Stimulated activated CD4-positive, alpha-beta T cell treated with anti-CD3 and anti-CD28 coated beads, Interleukin-4, amount 100 ng/mL, for 24 hours (primary cell): ENCODE measurements at places on chromosomes 5 and 9.

DNA sequence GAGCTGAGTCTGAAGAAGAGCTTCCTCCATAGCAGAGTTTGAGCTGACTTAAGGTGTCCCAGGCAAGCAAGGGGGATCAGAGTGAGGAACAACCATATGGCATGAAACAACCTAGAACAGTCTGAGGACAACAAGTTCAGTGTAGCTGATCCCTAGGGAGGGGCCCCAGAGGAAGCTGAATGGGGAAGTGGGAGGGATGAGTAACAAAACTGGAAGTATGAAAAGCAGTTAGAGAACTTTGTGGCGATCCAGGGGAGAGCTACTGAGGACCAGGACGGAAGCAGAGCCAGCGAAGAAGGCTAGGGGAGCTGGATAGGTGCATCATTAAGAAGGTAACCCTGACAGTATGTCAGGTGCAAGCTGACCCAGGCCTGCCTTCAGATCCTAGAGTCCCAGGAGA is 580.8 kb downstream of the BNC2 start:
- no peak for DNase-seq

DNA sequence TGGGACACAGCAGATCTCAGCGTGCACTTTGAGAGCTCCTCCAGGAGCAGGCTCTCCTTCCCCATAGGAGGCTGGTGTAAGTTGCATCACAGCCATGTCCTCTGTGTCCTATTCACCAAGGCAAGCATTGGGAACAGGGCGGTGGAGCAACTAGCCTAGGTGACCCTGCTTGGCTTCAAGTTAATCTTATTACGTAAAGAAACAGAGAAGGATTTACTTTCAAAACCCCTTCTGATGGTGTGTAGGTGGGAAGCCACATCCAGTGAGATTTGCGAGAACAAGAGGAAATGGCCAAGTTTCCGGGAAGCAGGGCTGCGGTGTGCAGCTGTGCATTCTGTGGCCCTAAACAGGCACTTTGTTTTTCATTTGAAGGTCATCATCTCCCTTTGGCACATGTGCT is 80.2 kb downstream of the TRIO start:
- no peak for DNase-seq

DNA sequence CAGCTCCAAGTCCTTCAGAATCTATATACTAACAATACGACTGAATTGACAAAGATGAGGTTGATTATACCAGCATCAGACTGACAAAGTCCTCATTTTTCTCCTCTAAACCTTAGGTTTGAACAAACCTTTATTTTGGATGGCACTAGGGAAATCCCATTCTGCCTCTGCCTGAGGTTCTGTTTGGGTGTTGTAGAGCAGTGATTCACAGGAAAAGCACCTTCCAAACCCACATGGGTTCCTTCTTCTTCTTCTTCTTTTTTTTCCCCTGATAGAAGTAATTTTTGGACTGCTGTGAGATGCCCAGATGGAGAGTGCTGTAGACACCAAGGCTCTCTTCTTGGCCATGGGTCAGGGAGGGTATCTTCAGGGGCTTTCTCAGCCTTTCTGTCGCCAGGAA is 164.9 kb upstream of the PAPPA start:
- DNase-seq: no peak

DNA sequence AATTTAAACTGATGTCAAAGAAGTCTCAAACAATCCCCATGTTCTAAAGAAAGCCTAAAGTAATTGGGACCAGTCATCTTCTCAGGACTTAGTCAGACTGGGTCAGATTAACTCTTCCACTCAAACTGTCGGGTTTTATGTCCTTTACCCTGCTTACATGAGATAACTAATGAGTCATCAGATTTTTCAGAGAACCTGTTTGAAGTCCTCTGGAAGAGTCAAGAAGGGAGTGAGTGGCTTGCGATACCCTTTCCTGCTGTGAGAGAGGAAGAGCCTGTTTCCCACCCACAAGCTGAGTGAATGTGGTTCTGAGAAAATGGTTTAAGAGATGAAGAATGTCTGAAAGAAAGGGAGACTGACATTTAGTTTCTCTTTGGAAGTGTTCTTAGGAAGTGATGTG is 1866.7 kb upstream of the C9orf72 start:
- no peak for DNase-seq

DNA sequence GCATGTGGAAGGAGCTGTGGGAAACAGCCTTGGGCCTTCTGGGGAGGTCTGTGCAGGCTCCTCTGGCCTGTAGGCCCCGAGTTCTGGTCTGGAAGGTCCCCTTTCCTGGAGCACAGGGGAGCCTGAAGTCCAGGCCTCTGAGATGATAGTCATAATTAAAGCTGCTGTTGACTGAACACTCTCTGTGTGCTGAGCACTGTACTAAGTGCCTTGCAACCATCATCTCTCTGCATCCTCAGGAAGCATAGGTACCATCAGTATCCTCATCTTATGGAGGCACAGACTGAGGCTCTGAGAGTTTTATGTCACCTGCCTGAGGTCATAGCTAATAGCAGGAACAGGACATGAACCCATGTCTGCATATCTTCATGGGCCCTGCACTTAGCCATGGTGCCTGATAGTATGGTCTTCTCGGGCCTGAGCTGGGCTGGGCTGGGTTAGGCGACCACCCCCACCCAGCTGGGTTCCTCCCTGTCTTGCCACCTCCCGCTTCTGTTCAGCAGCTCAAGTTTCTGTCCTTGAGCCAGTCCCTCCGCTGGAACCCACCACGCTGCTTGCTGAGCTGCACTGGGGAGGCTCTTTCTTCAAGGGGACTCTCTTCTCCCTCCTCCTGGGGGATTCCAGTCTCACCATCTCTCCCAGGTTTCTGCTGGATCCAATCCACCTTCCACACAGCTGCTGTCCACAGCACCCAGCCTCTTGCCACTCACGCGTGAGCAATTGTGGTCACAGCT is 27.6 kb downstream of the LMX1B start:
- DNase-seq: no peak
